Suprapubic skin (tissue), 4 donors: ENCODE measurements at places on chromosomes 2 and 18.

DNA sequence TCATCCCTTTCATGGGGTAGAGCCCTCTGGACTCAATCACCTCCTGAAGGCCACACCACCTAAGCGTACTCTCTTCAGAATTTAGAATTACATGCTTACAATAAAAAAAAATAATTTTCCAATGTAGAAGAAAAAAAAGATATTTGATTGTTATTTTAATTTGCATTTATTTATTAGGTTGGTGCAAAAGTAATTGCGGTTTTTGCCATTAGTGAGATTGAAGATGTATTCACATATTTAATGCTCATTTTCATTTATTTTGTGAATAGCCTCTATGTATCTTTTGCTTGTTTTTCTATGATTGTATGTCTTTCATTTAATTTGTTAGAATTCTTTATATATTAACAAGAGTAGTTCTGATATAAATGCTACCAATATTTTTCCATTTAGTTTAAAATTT, 220.5 kb downstream of the RND3 start:
- no peak overlapping the region for H3K4me3 ChIP-seq
- H3K36me3 ChIP-seq, result no peaks in the 10 kb centered on the region
- H3K4me1 ChIP-seq, result peaks cover 1% of the 10 kb centered on the region
- H3K27ac ChIP-seq, result no peak overlapping the region
- DNase-seq, result no peak

DNA sequence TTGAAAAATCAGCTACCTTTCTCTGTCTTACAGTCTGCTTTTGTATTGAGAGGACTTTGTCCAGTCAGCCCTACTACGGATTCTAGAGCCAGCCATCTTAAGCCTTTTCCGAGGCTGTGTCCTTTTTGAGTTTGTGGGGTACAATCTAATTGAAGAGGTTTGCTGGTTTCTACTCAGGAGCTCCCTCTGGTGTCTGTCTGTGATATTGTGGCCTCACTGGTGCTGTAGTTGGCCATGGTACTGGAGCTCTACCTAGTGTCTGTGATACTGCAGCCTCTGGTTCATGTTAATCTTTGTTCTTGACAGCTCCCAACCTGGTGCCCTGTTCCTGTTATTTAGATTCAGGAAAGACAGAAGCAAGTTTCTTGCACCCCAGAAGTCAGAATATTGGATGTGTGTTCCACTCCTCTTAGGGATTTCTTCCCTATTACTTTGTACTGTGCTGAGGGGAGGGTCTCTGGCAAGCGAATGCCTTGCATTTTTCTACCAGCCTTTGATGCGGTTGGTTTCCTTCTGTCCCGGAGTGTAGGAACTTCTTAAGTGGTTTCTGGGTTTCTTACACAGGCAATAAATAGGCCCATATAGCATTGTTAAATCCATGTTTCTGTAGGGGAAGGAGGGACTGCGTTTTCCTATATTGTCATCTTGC, 78.5 kb downstream of the ACSL3 start:
- H3K36me3 ChIP-seq, result peaks cover 49% of the 10 kb centered on the region
- no peaks in the 10 kb centered on the region for H3K27me3 ChIP-seq
- no peaks in the 10 kb centered on the region for H3K4me1 ChIP-seq
- no peak overlapping the region for H3K4me3 ChIP-seq
- no peak for DNase-seq

- no peak for DNase-seq
- H3K27ac ChIP-seq, result no peak overlapping the region
- no peak overlapping the region for H3K4me3 ChIP-seq
- H3K27me3 ChIP-seq, result peaks cover 6% of the 10 kb centered on the region
- no peaks in the 10 kb centered on the region for H3K4me1 ChIP-seq
These were observed 317.0 kb upstream of the MYT1L start for GRCh38 chr2:2648094-2648493.

DNA sequence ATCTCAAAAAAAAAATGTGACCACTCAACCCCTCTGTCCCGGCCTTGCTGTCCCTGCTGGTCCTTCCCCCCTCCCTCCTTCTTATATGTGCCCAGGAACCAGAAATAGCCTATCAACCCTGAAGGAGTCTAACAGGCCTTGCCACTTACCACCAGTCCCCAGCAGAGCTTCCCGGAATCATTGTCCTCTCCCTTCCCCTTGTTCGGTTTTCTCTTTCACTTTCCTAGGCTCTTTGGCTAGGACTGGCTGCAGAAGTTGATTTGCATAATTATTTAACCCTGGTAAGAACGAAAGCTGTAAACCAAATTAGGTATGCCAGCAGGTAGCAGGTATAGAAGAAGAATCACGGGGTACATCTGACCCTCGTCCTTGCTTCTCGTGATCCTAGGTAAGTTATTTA, 72.6 kb upstream of the ZNF532 start:
- H3K4me3 ChIP-seq, result no peak overlapping the region
- DNase-seq, result no peak
- no peaks in the 10 kb centered on the region for H3K36me3 ChIP-seq
- H3K27me3 ChIP-seq, result no peaks in the 10 kb centered on the region
- no peak overlapping the region for H3K27ac ChIP-seq

DNA sequence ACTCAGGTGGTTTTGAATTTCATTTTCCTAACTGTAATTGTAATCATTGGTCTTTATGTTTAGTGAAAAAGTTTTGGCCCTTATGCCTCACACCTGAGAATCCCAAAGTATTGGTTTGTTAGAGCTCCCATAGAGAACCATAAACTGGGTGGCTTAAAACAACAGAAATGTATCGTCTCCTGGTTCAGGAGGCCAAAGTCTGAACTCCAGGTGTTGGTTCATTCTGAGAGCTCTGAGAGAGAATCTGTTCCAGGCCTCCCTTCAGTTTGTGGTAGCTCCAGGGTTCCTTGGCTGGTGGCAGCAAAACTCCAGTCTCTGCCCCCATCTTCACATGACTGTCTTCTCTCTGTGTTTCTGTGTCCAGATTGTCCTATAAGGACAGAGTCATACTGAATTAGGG, 11.0 kb downstream of the IL37 start:
- H3K4me3 ChIP-seq, result no peak overlapping the region
- no peak overlapping the region for H3K27ac ChIP-seq
- no peaks in the 10 kb centered on the region for H3K4me1 ChIP-seq
- DNase-seq, result no peak
- peaks cover 4% of the 10 kb centered on the region for H3K27me3 ChIP-seq

DNA sequence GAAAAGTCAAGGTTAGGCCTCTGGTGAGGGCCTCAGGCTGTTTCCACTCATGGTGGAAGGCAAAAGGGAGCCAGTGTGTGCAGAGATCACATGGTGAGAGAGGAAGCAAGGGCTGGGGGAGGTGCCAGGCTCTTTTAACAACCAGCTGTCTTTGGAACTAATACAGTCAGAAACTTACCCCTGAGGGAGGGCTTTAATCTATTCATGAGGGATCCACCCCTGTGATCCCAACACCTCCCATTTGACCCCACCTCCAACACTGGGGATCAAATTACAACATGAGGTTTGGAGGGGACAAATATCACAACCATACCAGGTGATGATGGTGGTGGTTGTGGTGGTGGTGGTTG, 10.9 kb downstream of the POLI start:
- no peaks in the 10 kb centered on the region for H3K27me3 ChIP-seq
- H3K4me3 ChIP-seq, result no peak overlapping the region
- peaks cover 43% of the 10 kb centered on the region for H3K36me3 ChIP-seq
- DNase-seq, result no peak
- no peak overlapping the region for H3K27ac ChIP-seq
- no peaks in the 10 kb centered on the region for H3K4me1 ChIP-seq

- no peak overlapping the region for H3K27ac ChIP-seq
- H3K4me1 ChIP-seq, result no peaks in the 10 kb centered on the region
These were observed 30.2 kb downstream of the NYAP2 start for GRCh38 chr2:225429717-225430116.

DNA sequence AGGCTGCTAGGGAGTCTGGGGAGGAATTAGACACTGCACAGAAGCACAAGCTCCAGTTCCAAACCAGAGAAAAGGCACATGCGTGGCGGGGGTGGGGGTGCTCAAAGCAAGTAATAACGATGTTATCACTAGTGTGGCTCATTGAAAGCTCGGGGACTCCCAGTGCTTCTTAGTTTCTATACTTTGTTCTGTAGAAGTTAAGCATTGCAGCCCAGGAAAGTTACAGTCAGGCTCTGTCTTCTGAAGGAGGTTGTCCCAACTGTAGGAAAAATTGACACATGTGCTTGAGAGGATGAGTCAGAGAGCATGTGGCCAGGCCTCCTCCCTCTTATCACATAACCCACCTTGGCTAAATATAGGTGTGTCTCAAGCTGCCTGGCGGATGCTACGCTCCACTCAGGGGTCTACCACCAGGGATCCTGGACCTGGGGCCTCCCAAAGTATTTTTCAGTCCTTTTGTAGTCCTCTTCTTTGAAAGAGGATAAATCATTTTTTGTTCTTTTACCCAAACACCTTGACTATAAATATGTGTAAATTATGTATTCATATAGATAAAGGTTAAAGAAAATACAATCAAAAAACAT, 3.8 kb downstream of the GALNT5 start:
- H3K27me3 ChIP-seq, result no peaks in the 10 kb centered on the region
- H3K36me3 ChIP-seq, result no peaks in the 10 kb centered on the region
- H3K27ac ChIP-seq, result no peak overlapping the region
- no peak for DNase-seq

DNA sequence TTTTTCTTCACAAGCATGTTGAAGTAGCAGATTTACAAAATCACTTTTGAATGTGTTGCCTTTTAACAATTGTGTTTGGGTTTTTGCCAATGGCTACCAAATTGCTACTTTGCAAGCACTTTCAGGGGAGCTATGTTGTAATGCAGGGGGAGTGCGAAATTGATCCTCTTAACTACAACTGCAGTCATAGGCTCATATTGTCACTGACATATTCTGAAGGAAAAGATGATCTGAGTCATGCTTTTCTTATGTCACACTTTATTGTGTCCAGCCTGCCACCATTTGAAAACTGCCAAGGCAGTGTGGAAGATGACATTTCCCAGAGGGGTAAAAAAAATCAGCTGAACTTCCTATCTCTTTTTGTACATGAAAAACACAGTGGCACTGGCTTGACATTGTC, 74.9 kb downstream of the GPD2 start:
- no peak for DNase-seq
- no peaks in the 10 kb centered on the region for H3K4me1 ChIP-seq
- H3K4me3 ChIP-seq, result no peak overlapping the region
- H3K27ac ChIP-seq, result no peak overlapping the region
- peaks cover 15% of the 10 kb centered on the region for H3K36me3 ChIP-seq

- no peaks in the 10 kb centered on the region for H3K27me3 ChIP-seq
- DNase-seq, result no peak
- no peak overlapping the region for H3K27ac ChIP-seq
- H3K4me3 ChIP-seq, result no peak overlapping the region
These were observed 46.3 kb downstream of the ANKRD12 start for GRCh38 chr18:9182852-9183399.

- no peak for DNase-seq
- H3K27me3 ChIP-seq, result peaks cover 3% of the 10 kb centered on the region
- H3K4me1 ChIP-seq, result peaks cover 9% of the 10 kb centered on the region
- H3K27ac ChIP-seq, result no peak overlapping the region
These were observed 114.9 kb upstream of the MYCN start for GRCh38 chr2:15825276-15825980.

- no peak overlapping the region for H3K27ac ChIP-seq
- H3K4me1 ChIP-seq, result no peaks in the 10 kb centered on the region
- no peaks in the 10 kb centered on the region for H3K27me3 ChIP-seq
These were observed 28.4 kb downstream of the AOX1 start for GRCh38 chr2:200614249-200614648.

GRCh38 chr18:34844072-34844471, 134.0 kb downstream of the DTNA start:
- H3K27me3 ChIP-seq, result no peaks in the 10 kb centered on the region
- no peak for DNase-seq
- H3K27ac ChIP-seq, result no peak overlapping the region
- no peaks in the 10 kb centered on the region for H3K36me3 ChIP-seq

- H3K27ac ChIP-seq, result no peak overlapping the region
- no peaks in the 10 kb centered on the region for H3K27me3 ChIP-seq
- H3K4me1 ChIP-seq, result no peaks in the 10 kb centered on the region
- DNase-seq, result no peak
- H3K36me3 ChIP-seq, result no peaks in the 10 kb centered on the region
These were observed 99.6 kb downstream of the METTL8 start for GRCh38 chr2:171334171-171334570.

GRCh38 chr2:139872503-139872902, 1092.3 kb upstream of the NXPH2 start:
- H3K4me3 ChIP-seq, result no peak overlapping the region
- DNase-seq, result no peak
- no peaks in the 10 kb centered on the region for H3K27me3 ChIP-seq
- no peak overlapping the region for H3K27ac ChIP-seq
- H3K4me1 ChIP-seq, result no peaks in the 10 kb centered on the region
- no peaks in the 10 kb centered on the region for H3K36me3 ChIP-seq

- no peak for DNase-seq
- H3K36me3 ChIP-seq, result no peaks in the 10 kb centered on the region
- H3K4me1 ChIP-seq, result peaks cover 28% of the 10 kb centered on the region
- H3K27ac ChIP-seq, result peak overlapping the region; percentile 60
- no peak overlapping the region for H3K4me3 ChIP-seq
These were observed 6.0 kb upstream of the UGT1A5 start for GRCh38 chr2:233706720-233707119.

DNA sequence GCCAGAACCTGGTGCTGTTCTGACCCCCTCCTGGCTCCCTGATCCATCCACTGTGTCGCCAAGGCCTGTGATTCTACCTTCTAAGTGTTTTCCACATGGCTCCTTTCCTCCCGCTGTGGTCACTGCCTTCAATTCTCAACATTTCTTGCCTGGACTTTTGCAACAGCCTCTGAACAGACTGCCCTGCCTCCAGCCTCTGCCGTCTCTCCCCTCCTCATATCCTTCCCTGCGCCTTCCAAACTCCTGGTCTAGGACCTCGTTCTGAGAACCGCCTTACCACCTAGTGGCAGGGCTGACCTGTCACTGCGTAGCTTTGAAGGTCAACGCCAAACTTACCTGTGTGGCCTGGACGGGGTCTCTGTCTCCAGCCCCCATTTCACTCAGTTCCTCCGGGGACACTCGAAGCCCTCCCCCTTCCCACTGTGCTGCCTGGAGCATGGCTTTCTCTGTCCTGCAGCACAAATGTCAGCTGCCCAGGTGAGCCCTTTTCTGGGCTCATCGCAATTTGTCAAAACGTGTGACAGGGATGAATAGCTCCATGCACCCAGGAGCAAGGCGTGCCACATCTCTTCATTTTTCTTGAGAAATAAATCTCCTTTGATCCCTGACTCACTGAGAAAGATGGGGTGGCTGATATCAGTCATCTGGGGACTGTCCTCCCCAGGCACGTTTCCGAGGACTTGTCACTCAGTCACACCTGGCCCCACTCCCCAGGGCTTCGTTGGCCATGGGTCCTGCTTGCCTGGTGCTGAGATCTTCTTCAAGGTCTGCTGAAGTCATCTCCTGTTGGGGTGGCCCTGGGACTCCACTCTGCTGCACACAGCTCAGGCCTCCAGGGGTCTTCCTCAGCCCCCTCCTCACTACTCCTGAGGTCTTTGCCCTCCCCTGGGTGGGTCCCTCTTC, 46.7 kb downstream of the LDLRAD4 start:
- H3K4me3 ChIP-seq, result no peak overlapping the region
- H3K36me3 ChIP-seq, result no peaks in the 10 kb centered on the region
- no peak for DNase-seq
- peak overlapping the region; percentile 36 for H3K27ac ChIP-seq
- no peaks in the 10 kb centered on the region for H3K27me3 ChIP-seq
- peaks cover 74% of the 10 kb centered on the region for H3K4me1 ChIP-seq
